ENCODE measurements at places on chromosomes 4 and X. TPM values are rescaled to one million over a fixed set of nuclear protein-coding genes. Genes with fewer than 3 reads are reported as not detected.
A peak's percentile ranks its signal among the peaks of the same experiment; 100 is the strongest.

- H3K4me1 ChIP-seq, result peaks cover 4% of the 10 kb centered on the region
- no peak overlapping the region for H3K27ac ChIP-seq
- DNase-seq, result no peak
- H3K27me3 ChIP-seq, result no peaks in the 10 kb centered on the region
- no peak overlapping the region for H3K4me3 ChIP-seq
Measured at GRCh38 chrX:13386092-13386491, 66.2 kb upstream of the ATXN3L start.

NOX1 gene
- total RNA-seq, result not detected

NLRP2B gene
- under 0.01 TPM for total RNA-seq

ZNF275 gene
- 6.3 TPM for total RNA-seq

GRCh38 chr4:178273168-178273567 is 830.9 kb upstream of the AGA start:
- H3K4me1 ChIP-seq, result no peaks in the 10 kb centered on the region
- H3K27me3 ChIP-seq, result no peaks in the 10 kb centered on the region
- H3K4me3 ChIP-seq, result no peak overlapping the region

DNA sequence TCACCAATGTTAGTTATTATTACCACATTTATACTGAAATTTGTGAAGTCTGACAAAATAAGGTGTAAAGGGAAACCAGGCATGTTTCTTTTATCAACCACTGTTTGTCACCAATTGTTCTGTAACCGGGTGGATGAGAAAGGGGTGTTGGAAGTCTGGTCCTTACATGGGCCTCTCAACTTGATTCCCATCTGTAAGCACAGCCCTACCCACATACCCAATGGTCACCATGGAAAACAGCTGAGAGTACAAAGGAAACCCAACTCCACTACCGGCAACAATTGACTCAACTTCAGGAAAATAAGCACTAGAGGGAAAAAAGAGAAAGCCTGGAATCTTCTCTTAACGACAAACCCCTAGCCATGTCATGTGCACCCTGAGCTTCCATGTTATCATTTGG is 70.8 kb upstream of the PTCHD1 start:
- no peaks in the 10 kb centered on the region for H3K4me1 ChIP-seq
- no peaks in the 10 kb centered on the region for H3K36me3 ChIP-seq
- H3K4me3 ChIP-seq, result no peak overlapping the region
- no peaks in the 10 kb centered on the region for H3K27me3 ChIP-seq
- no peak for DNase-seq

GRCh38 chr4:151418385-151418784 is 9.4 kb downstream of the FHIP1A start:
- H3K27ac ChIP-seq, result no peak overlapping the region
- DNase-seq, result peak; percentile 90
- H3K4me3 ChIP-seq, result no peak overlapping the region
- H3K36me3 ChIP-seq, result no peaks in the 10 kb centered on the region

DNA sequence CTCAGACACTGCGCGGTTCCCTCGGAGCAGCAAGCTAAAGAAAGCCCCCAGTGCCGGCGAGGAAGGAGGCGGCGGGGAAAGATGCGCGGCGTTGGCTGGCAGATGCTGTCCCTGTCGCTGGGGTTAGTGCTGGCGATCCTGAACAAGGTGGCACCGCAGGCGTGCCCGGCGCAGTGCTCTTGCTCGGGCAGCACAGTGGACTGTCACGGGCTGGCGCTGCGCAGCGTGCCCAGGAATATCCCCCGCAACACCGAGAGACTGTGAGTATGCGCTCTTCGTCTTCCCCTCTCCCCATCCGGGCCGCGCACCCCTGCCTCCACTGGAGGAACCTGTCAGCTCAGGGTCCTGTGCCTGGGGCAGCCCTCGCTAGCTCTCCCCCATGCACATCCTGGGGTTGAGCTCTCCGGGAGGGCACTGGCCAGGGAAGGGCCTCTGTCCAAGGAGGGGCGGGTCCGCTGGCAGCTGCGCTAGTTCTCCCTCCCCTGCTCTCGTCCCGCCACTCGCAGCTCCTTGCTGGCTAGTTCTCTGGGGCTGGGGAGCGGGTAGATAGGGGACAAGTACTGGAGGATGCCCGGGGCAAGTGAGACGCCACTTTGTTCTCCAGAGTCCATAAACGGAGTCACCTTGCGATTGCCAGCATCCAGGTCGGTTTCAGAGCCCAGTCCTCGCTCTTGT is 2.2 kb downstream of the SLIT2 start:
- no peaks in the 10 kb centered on the region for H3K36me3 ChIP-seq
- H3K4me3 ChIP-seq, result peak overlapping the region; percentile 88
- peaks cover 5% of the 10 kb centered on the region for H3K4me1 ChIP-seq
- no peaks in the 10 kb centered on the region for H3K27me3 ChIP-seq
- DNase-seq, result peak; percentile 32

DNA sequence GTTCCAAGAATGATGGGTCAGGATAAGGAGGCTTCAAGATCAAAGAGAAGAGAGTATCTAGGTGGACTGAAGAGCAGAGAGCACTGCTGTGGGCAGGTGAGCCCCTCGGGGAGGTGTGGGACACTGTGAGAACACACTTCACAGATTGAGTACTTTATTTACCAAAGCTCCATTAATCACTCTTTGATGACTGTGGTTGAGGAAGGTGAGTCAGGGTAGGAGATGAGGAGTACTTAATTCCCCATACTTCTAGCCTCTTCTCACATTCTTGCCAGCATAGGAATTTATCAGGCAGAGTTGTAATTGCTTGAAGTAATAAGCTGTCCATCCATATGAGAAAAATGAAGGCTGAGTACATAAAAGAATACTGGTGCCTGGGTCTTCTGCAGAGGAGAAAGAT is 375.3 kb downstream of the PCDH10 start:
- no peaks in the 10 kb centered on the region for H3K27me3 ChIP-seq
- peak; percentile 26 for DNase-seq
- H3K27ac ChIP-seq, result no peak overlapping the region
- H3K36me3 ChIP-seq, result no peaks in the 10 kb centered on the region
- no peaks in the 10 kb centered on the region for H3K4me1 ChIP-seq

PNPLA4 gene
- total RNA-seq, result 12.8 TPM

GRCh38 chr4:140092094-140092851 is 61.7 kb downstream of the MAML3 start:
- peak overlapping the region; percentile 48 for H3K4me3 ChIP-seq
- no peak overlapping the region for H3K27ac ChIP-seq
- no peak for DNase-seq
- H3K36me3 ChIP-seq, result no peaks in the 10 kb centered on the region

DNA sequence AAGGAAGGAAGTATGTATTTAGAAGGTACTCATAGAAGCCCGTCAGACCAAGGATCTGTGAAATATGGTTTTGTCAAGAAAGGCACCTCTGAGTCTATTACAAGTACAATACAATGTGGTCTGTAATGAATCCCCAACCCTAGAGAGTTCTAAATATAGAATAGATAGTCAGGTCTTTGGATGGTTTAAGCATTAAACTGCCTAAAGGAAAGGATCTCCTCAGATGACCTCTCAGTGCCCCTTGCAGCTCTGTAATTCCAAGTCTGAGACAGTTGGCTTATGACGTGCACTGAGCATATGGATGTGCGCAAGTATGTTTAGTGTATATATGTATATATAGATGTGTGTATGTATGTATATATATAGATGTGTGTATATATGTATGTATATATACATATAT is 62.0 kb downstream of the CCSER1 start:
- no peaks in the 10 kb centered on the region for H3K36me3 ChIP-seq
- DNase-seq, result no peak
- no peaks in the 10 kb centered on the region for H3K27me3 ChIP-seq
- H3K4me1 ChIP-seq, result no peaks in the 10 kb centered on the region

ADAMTS3 gene
- 2.1 TPM for total RNA-seq

- H3K4me1 ChIP-seq, result no peaks in the 10 kb centered on the region
- no peak overlapping the region for H3K27ac ChIP-seq
- no peaks in the 10 kb centered on the region for H3K27me3 ChIP-seq
- no peaks in the 10 kb centered on the region for H3K36me3 ChIP-seq
- no peak overlapping the region for H3K4me3 ChIP-seq
- DNase-seq, result no peak
Measured at GRCh38 chrX:126065901-126066660, 100.0 kb downstream of the DCAF12L2 start.

IL3RA gene
- total RNA-seq, result not detected

BRCC3 gene
- 12.1 TPM for total RNA-seq

DNA sequence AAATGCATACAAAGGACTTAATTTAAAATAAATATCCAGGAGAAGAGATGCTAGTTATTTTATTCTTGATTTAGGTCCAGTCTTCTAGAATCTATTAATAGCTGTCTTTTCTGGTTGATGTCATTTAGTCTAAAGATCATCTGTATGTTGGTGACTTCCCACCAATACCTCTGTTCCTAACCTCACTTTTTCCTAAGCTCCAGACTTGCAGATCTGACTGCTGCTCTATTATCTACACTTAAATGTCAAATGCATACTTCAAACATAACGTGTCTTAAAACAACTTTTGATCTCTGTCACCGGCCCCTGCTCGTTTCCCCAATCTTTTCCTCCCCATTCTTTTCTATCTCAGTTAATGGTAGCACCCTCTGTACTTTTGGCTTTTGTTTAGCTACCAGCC is 133.3 kb downstream of the STIM2 start:
- H3K27me3 ChIP-seq, result no peaks in the 10 kb centered on the region
- no peaks in the 10 kb centered on the region for H3K36me3 ChIP-seq
- peaks cover 6% of the 10 kb centered on the region for H3K4me1 ChIP-seq
- H3K27ac ChIP-seq, result no peak overlapping the region
- DNase-seq, result no peak
- H3K4me3 ChIP-seq, result no peak overlapping the region

EMCN gene
- not detected for total RNA-seq

- peak; percentile 72 for DNase-seq
- H3K4me1 ChIP-seq, result no peaks in the 10 kb centered on the region
- no peak overlapping the region for H3K27ac ChIP-seq
- H3K36me3 ChIP-seq, result no peaks in the 10 kb centered on the region
Measured at GRCh38 chrX:43557792-43558191, 98.3 kb upstream of the MAOA start.

- no peak overlapping the region for H3K4me3 ChIP-seq
- H3K4me1 ChIP-seq, result no peaks in the 10 kb centered on the region
- H3K27me3 ChIP-seq, result no peaks in the 10 kb centered on the region
- no peak for DNase-seq
Measured at GRCh38 chrX:71439420-71439819, 73.3 kb downstream of the TAF1 start.

DNA sequence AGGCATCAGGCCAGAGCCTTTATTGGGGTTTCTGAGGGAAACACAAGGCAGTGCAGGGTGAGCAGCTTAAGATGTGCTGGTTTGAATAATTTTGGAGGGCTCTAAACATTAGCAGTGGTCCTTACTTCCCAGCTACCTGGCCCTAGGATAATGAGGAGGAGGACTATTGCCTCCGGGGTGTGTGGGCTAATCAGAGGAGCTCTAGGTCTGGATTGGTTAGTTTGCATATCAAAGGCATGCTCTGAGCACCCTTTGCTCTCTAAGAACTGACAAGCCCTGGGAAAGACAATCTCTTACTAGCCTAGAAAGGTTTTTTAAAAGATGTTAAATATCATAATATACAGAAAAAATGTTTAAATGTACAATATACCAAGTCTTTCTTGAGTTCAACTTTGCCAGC is 58.4 kb downstream of the RXFP1 start:
- no peaks in the 10 kb centered on the region for H3K36me3 ChIP-seq
- H3K4me3 ChIP-seq, result no peak overlapping the region
- H3K27ac ChIP-seq, result no peak overlapping the region
- H3K4me1 ChIP-seq, result no peaks in the 10 kb centered on the region
- no peaks in the 10 kb centered on the region for H3K27me3 ChIP-seq

DNA sequence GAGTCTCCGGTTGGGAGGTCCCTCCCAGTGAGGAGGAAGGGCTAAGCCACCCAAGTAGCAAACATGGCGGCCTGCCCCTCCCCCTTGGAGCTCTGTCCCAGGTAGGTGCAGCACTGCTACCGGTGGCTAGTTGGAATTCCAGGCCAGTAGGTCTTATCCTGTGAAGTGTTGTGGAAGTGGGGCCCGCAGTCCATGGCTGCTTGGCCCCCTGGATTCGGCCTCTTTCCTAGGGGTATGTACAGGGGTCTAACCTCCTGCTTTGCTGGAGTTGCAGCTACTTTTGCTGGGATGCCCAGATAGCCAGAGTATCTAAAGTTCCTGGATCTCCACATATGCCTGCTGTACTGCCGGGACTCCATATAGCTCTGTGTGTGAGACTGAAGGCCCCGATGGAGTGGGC is 9.9 kb upstream of the TMSB15C start:
- DNase-seq, result no peak
- no peaks in the 10 kb centered on the region for H3K4me1 ChIP-seq
- no peak overlapping the region for H3K27ac ChIP-seq
- H3K27me3 ChIP-seq, result no peaks in the 10 kb centered on the region
- H3K36me3 ChIP-seq, result no peaks in the 10 kb centered on the region

GPR34 gene
- total RNA-seq, result not detected

DCAF12L2 gene
- not detected for total RNA-seq

DNA sequence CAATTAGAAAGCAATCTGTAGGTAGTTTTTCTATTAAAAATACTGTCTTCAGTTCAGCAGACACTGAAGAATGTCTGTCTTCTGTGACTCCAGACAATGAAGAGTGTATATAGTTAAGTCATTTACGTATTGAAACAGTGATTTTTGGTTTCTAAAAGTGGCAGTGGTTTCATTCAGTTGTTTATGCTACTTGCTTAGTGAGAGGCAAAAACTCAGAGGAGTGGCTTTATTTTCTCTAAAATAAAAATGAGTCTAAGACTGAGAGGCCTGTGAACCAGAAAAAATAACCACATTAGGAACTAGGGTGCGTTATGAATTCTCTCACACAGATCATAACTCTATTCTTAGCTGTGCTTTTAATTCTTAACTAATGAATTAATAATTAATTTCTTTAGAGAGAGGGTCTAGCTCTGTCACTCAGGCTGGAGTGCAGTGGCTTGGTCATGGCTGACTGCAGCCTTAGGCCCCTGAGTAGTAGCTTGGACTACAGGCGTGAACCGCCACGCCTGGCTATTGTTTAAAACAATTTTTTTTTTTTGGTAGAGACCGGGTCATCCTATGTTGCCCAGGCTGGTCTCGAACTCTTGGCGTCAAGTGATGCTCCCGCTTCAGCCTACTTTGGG is 31.4 kb downstream of the FREM3 start:
- no peak for DNase-seq
- H3K4me1 ChIP-seq, result no peaks in the 10 kb centered on the region
- H3K27me3 ChIP-seq, result no peaks in the 10 kb centered on the region
- no peak overlapping the region for H3K27ac ChIP-seq
- H3K4me3 ChIP-seq, result no peak overlapping the region

- H3K4me3 ChIP-seq, result peak overlapping the region; percentile 74
- peaks cover 5% of the 10 kb centered on the region for H3K4me1 ChIP-seq
- H3K36me3 ChIP-seq, result peaks cover 3% of the 10 kb centered on the region
- no peaks in the 10 kb centered on the region for H3K27me3 ChIP-seq
- no peak for DNase-seq
Measured at GRCh38 chrX:154379569-154379951, 465 bp downstream of the EMD start.

DDX60 gene
- total RNA-seq, result 23.1 TPM

GRCh38 chr4:117447925-117448324 is 362.5 kb upstream of the TRAM1L1 start:
- no peak overlapping the region for H3K4me3 ChIP-seq
- no peak for DNase-seq
- no peaks in the 10 kb centered on the region for H3K4me1 ChIP-seq
- H3K27ac ChIP-seq, result no peak overlapping the region
- no peaks in the 10 kb centered on the region for H3K27me3 ChIP-seq
- no peaks in the 10 kb centered on the region for H3K36me3 ChIP-seq

NXF3 gene
- not detected for total RNA-seq

GRCh38 chr4:165874791-165875371 is 1.8 kb downstream of the TLL1 start:
- H3K36me3 ChIP-seq, result no peaks in the 10 kb centered on the region
- H3K27ac ChIP-seq, result no peak overlapping the region
- no peaks in the 10 kb centered on the region for H3K4me1 ChIP-seq
- no peak overlapping the region for H3K4me3 ChIP-seq
- no peak for DNase-seq

All from fibroblast of lung (primary cell).